ENCODE measurements at places on chromosomes 3 and 15.

- DNase-seq: no peak
Measured at GRCh38 chr15:60777558-60777957, 298.6 kb upstream of the ICE2 start.

DNA sequence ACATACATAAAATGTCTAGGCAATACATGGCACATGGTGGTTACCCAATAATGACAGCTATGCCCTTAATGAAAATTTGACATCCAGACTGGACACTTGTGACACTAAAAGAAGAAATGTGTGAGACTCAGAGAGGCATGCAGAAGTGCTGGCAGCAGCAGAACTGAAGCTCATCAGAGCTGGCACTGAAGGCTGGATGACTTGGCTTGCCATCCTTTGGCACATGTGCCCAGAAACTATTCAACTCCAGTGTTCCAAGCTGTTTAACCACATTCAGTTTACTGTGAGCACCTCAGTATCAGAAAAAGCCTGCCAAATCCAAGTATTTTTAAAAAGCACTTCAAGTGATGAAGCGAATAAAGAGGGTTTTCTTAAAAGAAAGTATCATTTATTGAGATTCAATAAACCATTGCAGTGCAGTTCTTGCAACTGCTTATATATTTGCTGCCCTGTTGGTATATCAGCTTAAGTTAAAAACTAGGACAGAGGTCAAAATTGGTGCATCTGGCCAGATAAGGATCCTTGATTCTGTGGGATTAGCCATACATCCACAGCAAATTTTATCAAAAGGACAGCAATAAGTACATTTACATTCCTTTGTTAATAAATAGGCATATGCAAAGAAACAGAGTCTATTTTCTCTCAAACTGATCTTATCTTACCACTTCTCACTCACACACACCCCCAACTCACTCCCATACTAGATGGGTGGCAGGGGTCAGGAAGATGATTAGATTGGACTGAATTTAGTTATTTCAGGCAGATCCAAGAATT is 15.8 kb downstream of the IGSF11 start:
- no peak for DNase-seq

DNA sequence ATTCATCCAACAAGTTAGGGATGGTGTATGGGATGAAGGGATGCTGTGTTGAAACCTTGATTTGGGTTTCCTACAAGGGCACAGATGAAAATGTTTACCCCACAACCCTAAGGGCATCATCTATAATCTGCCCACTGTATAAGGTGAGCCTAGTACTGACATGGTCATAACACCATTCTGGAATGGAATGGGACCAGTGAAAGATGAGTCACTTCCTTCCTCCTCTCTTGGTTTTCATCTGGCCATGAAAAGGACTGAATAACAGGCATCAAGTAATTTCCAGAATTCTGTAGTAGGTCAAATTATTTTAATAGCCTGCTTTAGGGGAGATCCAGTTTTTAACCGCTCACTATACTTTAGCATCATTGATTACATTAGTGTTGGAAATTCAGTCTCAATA is 538.6 kb downstream of the NR2F2 start:
- no peak for DNase-seq

DNA sequence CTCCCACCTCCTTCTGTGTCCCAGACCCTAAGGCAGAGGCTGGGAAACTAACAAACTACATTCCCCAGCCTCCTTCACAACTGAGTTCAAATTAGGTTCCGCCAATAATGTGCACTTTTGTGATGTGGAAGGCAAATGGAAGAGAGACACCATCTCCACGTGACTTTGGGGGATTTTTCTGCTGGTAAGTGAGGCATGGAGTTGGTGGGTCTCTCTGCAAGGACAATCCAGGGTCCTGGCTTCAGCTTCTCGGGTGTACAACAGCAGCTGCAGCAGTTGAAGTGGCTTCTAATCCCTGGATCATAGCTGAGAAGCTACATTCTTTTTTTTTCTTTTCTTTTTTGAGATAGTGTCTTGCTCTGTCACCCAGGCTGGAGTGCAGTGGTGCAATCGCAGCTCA is 58.9 kb upstream of the GATA2 start:
- no peak for DNase-seq
